GM20000 (cell line): ENCODE measurements at places on chromosomes 4 and X.

DNA sequence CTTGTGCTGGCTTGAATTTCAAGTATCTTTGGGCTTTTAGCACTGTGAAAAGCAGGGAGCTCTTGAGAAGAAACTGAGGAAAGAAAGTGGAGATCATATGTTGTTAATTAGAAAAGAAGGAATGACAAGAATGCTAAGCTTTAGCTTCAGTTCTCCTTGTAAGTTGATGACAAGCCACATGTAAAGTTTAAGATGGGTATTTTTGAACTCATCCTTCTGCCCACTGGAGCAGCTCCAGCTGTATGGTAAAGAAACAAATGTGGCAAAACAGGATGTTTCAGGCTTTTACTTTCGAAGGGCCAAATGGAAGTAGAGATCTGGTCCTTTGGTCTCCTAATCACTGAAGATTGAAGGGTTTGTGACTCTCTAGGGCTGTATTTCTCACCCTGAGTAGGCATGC is 137.8 kb downstream of the GUCY2F start:
- DNase-seq: no peak

DNA sequence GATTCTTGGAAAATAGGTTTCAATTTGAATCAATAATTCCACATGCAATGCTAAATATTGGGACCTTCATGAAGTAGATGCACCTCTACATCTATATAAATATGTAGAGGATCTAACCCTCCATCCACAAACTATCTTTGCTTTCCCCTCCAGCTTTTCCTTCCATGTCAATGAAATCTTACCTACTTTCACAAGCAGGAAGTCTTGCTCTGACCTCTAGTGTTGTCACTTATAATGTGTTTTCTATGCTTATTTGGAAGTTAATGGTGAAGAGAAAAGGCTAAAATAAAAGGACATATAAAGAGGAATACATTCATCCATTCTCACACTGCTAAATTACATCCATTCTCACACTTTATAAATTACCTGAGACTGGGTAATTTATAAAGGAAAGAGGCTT is 472.7 kb upstream of the DIAPH2 start:
- no peak for DNase-seq

- DNase-seq: no peak
Observed at GRCh38 chr4:140267576-140267975, 105.9 kb upstream of the SCOC start.

- no peak for DNase-seq
Observed at GRCh38 chrX:153526042-153526441, 8.6 kb downstream of the ATP2B3 start.

DNA sequence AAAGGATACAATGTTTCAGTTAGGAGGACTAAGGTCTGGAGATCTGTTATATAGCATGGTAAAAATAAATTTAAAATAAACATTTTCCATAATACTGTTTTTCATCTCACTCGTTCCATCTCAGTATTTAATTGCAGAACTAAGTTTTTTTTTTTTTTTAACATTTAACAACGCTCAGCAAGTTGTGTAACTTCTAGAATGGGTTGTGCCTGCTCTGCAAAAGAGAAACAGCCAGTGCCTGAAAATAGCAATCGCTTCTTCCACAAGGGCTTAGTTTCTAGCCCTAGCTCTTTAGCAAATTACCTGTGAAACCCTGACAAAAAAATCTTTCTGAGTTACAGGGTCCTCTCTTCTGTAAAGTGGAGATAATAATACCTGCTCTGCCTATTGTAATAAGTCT is 41.9 kb downstream of the CNGA1 start:
- DNase-seq: no peak

- no peak for DNase-seq
Observed at GRCh38 chrX:100710816-100711215, 21.1 kb downstream of the SYTL4 start.

- no peak for DNase-seq
Observed at GRCh38 chr4:138249132-138249531, 7.0 kb upstream of the SLC7A11 start.

- DNase-seq: no peak
Observed at GRCh38 chrX:107935664-107936433, 46.3 kb downstream of the TEX13B start.

- peak; percentile 3 for DNase-seq
Observed at GRCh38 chrX:18985186-18985435, 1.2 kb upstream of the PHKA2 start.

DNA sequence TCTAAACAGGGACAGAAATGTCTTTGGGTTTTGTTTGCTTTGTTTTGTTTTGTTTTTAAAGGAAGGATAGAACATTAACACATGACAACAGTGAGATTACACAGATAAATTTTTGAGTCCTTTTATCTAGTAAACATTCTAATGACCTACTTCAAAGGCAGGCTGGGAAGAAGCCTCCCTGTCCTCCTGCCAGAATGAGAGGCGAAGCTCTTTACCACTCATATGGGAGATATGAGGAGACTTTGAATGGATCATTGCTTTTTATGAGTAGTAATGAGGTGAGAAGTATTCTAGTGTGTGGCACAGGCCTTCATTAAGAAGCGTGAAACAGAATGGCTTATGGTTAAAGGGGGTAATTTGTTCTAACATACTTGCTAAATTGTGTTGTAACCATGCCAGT is 172.0 kb downstream of the FBXO8 start:
- no peak for DNase-seq
